ENCODE measurements at places on chromosomes 12 and 14.

GRCh38 chr14:52733824-52734223 lies 3.9 kb downstream of the STYX start:
- DNase-seq = no peak

GRCh38 chr12:91250273-91250665 lies 67.7 kb upstream of the DCN start:
- no peak for DNase-seq

DNA sequence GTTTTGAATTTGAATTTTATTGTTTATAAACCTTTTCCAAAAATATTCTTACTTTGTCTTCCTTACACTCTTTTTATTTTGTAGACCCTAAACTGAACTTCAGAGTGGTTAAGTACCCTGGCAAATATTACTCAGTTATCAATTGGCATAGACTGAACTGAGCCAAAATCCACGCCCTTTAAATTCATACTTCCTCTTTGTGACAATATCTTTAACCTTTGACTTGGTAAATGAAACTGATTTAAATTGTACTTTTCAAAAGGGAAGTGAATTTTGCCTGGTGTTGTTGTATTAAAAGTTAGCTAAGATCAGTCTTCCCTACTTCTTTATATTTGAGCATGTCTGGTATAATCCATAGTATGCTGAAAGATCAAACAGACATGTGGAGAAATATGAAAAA lies 184.3 kb upstream of the USP15 start:
- no peak for DNase-seq

DNA sequence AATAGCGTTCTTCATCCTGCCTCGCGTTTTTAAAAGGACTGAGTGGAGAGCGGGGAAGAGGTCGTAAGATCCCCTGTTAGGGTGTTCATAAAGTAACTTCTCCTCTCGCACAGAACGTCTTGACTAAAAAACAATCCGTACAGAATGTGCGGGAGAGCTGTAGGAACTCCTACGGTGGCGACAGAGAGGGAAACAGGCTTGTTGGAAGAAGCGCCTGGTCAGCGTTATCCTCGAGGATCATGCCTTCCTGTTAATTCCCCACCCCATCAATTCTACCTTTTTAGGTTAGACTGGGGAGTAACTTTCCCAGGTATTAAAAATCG lies 399 bp upstream of the WASHC4 start:
- no peak for DNase-seq

GRCh38 chr12:65263777-65264176 lies 14.7 kb upstream of the MSRB3 start:
- no peak for DNase-seq

DNA sequence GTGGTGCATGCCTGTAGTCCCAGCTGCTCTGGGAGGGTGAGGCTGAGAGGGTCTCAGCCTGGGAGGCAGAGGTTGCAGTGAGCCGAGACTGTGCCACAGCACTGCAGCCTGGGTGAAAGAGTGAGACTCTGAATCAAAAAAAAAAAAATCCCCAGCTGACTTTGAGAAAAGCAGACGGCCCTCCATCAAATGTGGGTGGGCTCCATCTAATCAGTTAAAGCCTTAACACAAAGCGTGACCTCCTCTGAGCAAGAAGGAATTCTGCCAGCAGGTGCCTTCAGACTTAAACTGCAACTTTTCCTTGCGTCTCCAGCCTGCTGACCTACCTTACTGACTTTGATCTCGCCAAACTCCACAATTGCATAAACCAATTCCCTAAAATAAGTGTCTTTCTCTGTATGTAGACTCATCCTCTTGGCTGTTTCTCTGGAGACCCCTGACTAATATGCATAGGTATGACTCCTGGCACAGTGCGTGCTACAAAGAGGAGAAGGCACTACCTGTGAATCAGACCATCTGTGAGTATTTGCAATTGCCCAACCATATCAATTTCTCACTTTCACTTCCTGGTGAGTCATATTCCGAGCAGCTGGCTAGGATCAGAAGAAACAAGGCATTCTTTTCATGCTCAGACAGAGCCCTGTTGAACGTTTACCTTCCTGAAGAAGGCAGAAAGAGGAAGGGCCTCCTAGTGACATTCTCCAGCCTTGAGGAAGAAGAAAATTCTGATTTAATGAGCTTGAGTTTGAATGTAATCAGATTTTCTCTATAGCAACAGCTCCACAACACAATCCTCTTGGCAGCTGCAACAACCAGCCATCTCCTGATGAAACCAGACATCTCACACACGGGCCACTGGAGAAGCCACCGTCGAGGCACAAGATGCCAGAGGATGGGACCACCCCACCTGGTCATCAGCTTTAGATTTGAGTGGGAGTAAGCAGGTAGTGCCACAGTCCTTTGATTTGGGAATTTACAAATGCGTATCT lies 54.3 kb downstream of the CLMN start:
- DNase-seq = no peak

DNA sequence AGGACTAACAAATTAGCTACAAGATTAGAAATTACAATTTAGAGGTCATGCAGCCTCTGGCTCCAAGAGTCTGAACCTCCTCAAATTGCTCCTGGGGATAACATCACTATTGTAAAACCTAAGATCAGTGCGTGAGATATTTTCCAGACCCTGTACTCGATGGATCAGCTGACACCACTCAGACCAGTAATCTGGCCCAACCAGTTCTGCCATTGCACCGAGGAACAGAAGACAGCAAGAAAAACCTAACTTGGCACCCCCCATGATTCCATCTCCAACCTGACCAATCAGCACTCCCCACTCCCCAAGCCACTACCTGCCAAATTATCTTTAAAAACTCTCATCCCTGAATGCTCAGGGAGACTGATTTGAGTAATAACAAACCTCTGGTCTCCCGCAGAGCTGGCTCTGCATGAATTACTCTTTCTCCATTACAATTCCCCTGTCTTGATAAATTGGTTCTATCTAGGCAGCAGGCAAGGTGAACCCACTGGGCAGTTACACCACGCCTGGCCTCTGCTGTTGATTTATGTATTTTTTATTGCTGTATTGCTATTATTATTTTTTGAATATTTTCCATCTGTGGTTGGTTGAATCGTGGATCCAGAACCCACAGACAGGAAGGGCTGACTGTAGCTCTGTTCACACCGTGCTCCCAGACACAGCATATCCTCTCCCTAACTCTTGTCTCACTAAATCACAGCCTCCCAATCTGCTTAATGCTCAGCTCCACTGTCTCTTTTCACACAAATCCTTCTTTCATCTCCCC lies 9.2 kb downstream of the HEBP1 start:
- DNase-seq = no peak

DNA sequence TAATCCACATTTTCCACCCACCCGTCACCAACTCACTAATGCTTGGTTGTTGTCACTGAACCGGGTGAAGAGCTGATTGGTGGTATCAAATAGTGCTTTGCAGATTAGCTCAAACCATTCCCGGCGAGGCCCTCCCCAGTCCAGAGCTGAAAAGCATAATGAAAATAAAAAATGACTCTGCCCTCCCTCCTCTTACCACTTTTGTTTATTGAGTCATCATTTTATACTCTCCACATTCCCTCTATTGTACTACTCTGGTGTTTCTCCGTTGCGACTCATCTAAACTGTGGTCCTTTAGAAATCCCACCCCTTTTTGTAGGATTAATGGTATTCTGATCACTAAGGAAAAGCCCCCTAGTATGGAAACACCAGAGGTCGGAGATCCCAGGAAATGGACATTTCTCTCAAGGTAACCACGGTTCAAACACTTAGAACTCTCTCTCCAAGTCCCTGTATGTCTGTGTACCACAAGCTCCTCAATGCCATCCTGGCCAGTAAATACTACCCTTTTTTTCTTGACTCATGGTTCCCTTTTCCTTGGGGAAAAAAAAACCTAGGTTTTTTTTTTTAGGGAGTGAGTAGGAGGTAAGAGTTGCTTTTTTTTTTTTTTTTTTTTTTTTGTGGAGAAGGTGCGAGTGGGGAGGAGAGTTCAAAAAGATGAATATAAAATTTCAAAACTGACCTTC lies 42.0 kb downstream of the AREL1 start:
- DNase-seq = no peak

- no peak for DNase-seq
These were observed 541.1 kb downstream of the AACS start for GRCh38 chr12:125606312-125606711.
